ENCODE measurements at places on chromosomes 7 and 10. TPM values are rescaled to one million over a fixed set of nuclear protein-coding genes. Genes with fewer than 3 reads are reported as not detected.
A peak's percentile ranks its signal among the peaks of the same experiment; 100 is the strongest.

DNA sequence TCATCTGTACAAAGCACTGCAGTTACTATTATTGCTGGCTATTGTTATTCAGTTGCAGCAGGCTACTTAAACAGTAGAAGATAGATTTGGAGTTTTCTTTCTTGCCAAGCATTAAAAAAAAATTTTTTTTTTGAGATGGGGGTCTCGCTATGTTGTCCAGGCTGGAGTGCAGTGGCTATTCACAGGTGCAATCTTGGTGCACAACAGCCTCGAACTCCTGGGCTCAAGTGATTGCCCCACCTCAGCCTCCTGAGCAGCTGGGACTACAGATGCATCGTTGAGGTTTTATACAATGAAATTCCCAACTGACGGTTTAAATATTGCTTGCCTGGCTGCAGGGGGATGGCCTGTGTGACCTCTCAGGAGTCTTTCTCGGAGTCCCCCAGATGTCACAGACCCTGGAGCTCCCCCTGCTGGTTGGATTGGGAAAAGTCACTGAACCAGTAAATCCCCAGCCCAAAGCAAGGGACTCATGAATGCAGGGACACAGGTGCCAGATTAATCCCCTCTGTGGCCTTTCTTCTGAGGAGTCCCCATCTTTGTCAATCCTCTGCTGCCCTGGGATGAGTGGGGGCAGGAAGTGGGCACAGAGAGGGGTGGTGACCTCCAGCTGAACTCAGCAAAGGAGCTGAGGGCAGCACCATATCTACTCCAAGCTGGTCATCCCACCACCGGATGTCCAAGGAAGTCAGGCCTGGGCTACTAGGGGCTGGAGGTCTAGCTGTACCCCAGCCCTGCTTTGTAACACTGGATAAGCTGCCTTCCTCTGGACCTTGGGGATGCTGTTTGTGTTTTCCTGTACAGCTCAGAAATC lies 149.6 kb downstream of the C10orf105 start:
- DNase-seq, result peak; percentile 67

GRCh38 chr10:100829097-100829870 lies 83.5 kb upstream of the SLF2 start:
- DNase-seq, result no peak

DNA sequence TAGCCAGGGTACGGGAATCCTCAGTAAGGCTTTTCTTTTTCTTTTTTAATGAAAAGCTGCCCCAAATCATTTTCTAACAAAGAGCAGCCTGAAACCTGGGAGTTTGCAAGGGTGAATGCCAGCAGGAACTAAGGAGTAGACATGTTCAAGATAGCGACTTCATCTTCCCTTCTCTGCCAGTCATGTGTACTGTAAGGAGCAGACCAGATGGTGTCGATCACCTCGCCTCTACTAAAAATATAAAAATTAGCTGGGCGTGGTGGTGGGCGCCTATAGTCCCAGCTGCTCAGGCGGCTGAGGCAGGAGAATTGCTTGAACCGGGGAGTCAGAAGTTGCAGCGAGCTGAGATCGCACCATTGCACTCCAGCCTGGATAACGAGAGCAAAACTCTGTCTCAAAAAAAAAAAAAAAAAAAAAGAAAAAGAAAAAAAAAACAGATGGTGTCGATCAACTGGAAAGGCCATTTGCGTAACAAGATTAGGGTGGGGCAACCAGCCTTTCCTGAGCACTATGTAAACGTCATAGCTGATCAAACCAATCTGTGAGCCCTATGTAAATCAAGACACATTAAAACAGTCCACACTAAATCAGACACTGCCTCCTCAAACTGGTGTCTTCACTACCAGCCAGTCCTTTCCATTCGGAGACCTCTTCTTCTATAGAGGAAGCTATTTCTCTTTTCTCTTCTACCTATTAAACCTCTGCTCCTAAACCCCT lies 33.8 kb downstream of the NOLC1 start:
- DNase-seq, result no peak

DNA sequence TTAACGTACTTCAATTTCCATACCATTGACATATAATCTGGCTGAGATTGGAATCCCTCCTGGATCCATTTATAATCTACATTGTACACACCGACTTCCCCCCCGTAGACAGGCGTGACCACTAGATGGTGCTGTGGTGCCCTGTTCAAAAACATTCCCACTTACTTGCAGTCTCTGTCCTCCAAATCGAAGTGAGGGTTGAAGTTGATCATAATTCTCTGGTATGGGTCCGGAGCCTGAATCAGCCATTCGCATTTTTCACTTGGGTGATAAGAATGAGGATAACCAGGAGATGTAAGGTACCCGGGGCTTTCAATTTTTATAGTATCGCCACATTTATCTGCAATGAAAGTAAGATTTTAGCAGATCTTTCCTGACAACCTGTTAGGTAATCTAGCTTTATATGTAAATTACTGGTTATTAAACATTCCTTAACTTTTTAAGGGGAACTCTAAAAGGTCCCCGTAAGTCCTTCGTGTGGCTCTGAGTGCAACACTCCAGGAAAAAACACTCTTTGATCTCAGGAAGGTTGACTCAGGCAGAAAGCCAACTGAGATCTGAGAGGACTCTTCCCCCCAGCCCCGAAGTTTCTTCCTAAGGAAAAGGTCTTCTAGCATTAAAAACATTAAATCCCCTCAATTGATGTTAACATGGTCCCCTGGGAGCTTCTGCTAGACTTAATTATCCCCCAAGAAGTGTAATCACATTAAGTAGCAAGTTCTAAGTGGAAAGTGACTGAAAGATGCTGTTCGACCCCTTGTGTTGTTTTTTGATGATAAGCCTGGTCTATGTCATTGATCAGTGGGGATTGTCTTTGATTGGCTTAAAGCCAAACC lies 3.7 kb downstream of the NRP1 start:
- peak; percentile 51 for DNase-seq

- no peak for DNase-seq
Measured at GRCh38 chr7:12398186-12398585, 5.5 kb downstream of the VWDE start.

- DNase-seq, result no peak
Measured at GRCh38 chr10:68302503-68302823, 29.4 kb upstream of the HNRNPH3 start.

DNA sequence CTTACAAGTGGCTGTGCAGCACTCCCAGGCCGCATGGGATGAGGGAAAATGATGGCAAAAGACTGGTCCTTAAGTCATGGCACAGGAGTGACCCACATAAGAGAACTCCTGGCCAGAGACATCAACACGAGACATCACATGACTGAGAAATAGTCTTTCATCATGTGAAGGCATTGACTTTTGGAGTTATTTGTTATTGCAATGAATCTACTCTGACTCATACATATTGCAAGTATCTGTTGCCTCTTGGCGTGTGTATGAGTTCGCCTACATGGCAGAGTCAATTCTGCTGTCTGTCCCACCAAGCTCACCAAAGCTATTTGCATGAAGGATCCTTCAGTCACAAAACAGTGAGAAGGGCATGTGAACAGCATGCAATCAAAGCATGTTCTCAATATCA lies 59.7 kb upstream of the HABP2 start:
- DNase-seq, result no peak

DNA sequence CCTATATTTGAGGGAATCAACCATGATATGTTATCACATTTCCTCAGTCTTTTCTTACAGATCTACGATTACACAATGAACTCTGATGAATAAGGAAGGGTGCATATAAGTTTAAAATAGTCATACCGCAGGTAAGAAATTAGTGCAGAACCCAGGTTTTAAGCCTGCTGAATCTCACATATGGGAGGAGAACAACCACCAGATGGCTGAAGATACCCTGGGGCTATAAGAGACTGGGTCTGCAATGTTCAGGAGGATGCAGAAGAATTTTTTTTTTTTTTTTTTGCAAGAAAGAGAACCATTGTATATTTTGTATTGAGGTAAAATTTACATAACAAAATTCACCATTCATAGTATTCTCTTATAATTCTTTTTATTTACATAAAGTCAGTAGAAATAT lies 372.3 kb upstream of the MYO3A start:
- DNase-seq, result no peak

DNA sequence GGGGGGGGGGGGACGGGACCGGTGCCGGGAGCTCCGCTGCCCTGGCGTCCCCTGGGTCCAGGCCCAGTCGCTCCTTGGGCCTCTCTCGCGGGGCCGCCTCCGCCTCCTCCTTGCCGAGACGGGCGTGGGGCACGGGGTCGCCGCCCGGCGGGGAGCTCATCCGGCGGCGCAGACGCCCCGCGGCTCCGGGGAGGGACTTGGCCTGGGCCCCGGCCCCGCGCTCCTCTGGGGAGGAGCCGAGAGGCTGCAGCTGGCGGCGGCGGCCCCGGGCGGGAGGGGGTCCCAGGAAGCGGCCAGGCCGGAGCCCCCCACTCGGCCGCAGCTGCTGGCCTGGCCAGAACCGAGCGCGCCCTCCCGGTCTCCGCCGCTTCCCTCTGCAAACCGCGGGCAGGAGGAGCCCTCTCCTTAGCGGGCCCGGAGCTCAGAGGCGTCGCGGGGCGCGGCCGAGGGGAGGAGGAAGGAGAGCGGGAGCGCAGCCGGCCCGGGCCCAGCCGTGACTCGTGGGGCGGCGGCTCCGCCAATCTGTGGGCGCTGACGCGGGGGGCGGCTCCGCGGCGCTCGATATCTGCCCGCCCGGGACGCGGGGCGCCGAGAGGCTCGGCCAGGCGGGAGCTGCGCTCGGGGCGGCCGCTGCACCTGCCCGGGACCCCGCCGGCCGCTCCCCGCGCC lies at the start of gene FAM20C:
Gene FAM20C (plus strand): TSS at position 591 of the 669 bp plus-strand sequence. CDS start 629 bp downstream, outside the sequence.
- DNase-seq, result peak; percentile 28

DNA sequence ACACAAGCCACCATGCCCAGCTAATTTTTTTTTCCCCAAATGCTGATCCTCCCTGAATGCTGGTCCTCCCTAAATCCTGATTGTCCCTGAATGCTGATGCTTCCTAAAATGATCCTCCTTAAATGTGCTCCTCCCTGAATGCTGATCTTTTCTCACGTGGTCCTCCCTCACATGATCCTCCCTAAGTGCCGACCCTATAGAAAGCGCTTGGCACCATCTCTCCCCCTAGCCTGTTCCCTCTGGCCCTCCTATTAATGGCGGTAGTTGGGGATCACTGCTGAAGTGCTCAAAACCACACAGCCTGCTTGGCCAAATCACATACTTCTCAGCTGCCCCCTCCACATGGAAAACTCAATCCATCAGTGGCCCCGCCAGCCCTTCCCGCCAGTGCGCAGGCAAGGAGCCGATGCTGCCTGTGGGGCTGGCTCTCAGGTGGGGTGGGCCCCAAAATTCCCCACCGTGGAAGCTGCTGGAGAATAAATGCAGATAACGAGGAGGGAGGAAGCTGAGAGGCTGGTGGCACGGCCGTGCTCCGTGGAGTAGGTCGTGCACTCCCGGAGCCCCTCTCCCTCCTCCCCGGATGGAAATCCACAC lies 42.9 kb downstream of the COL26A1 start:
- no peak for DNase-seq

DNA sequence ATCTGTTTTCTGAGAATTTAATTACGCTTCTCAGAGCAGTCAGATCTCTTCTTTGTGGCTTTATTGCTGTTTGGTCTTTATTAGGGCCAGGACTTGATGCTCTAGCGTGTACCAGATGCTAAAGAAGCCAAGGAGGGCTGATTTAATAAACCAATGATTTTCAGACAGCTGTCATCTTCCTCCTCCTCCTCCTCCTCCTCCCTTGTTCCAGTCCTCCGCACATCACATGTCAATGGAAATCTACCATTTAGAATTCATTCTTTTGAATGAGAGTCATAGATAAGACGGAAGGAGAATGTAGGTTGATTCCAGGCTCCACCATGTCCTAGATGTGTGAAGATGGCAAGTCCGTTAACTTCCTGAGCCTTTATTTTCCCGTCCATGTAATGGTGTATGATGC lies 156.3 kb downstream of the CAMK1D start:
- DNase-seq, result no peak

GRCh38 chr7:139108266-139109187 lies 993 bp downstream of the ZC3HAV1 start:
- DNase-seq, result peak; percentile 68

DNA sequence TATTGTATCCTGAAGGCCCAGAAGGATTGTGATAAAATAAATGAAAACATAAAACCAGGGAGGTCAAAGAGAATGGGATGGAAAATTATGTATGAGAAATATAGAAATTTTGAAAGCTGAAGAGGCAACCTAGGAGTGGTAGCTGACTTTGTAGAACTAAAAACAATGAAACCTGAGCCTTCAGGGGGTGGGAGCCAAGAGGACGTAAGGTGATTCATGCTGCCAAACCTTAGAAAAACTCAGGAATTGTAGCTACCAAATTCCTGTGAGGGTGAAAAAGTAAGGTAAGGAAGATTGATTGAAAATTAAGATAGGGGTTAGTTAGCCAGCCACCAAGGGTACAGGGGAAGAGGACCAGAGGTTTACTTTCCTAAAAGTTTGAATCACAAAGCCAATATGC lies 213.2 kb downstream of the KCND2 start:
- no peak for DNase-seq

DNA sequence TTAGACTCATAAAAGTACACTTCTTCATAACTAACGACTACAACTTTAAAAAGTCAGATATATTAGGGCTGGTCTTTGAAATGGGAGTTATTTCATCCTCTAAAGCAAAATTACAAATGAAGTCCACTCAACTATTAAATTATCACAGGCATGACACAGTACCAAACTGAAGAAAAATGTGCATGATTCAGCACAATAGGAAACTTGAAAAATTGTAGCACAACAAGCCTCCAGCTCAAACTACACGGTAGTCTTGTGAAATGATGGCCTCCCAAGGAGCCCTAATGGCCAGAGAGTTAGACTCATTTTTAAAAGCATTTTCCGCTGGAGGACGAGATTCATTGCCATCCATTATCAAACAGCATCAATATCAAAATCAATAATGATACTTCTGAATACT lies 76.4 kb downstream of the MAGI2 start:
- no peak for DNase-seq

DNA sequence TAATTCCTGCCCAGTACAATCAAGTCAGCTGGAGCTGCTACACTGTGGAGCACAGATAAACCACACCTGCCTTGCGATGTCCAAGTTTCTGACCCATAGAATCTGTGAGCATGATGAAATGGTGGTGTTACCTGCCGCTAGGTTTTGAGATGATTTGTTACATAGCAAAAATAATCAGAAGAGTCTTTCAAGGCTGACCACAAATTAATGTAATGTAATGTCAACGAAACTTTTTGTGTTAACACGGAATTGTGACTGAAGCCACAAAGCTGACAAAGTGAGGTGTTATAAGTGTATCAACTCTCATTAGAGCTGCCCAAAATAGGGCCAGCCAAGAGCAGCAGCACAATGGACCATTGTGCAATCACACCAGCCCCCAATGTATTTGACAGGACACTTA lies 75.7 kb downstream of the AHR start:
- DNase-seq, result no peak

Gene ELAPOR2
- polyA plus RNA-seq, result 4.5 TPM

Gene ZC3HAV1
- polyA plus RNA-seq, result 26.5 TPM

Gene SH2D4B
- polyA plus RNA-seq, result 0.18 TPM

Gene WNT8B
- polyA plus RNA-seq, result 0.18 TPM

Gene HECTD2
- polyA plus RNA-seq, result 8.1 TPM

Gene SFTPA2
- polyA plus RNA-seq, result 14.6 TPM

Gene HOXA11
- polyA plus RNA-seq, result under 0.01 TPM

Gene GDF2
- 0.02 TPM for polyA plus RNA-seq

Gene CYP2C19
- polyA plus RNA-seq, result 0.02 TPM

Gene TECPR1
- polyA plus RNA-seq, result 30.0 TPM

Gene FAM25G
- 4.2 TPM for polyA plus RNA-seq

Gene CXCL12
- polyA plus RNA-seq, result 82.1 TPM

Gene MSANTD7
- 6.6 TPM for polyA plus RNA-seq

Measured in thymus (tissue), 14 donors.